ENCODE measurements at places on chromosomes 12 and 14. TPM values are rescaled to one million over a fixed set of nuclear protein-coding genes. Genes with fewer than 3 reads are reported as not detected.
A peak's percentile ranks its signal among the peaks of the same experiment; 100 is the strongest.

AGAP2 gene
- total RNA-seq: 268 TPM

DNA sequence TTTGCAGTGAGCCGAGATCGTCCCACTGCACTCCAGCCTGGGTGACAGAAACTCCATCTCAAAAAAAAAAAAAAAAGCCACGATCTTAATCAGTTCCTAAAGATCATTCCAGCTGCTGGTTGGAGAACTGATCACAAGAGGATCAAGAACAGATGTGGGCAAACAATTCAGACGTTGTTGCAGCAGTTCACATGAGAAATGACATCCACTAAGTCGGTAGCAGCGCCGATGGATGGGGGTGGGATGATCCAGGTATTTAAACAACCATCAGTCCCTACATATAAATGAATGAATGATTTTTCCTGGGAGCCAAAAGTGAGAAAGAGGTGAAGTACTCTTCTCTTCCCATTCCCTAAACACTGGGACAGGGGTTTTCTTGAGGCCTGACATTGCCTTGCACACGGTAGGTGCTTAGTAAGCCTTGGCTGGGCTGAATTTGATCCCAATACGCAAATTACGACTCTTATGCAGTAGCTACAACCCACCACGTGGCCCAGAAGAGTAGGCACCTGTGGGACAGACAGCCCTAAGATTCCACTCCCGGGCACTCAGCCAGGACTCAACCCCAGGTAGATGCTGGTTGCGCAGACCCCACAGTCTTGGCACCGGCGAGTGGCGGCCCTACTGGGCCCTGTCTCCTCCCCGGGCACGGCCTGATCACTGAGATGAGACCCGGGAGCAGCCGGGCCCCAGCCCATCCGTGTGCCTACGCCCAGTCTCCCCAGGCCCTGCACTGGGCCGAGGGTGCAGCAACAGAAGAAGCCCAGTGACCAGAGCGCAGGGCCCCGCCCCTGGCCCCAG lies 565 bp downstream of the SPRYD3 start:
- no peak for DNase-seq

- no peak for DNase-seq
Observed at GRCh38 chr12:131054345-131055092, 100.8 kb downstream of the ADGRD1 start.

DNA sequence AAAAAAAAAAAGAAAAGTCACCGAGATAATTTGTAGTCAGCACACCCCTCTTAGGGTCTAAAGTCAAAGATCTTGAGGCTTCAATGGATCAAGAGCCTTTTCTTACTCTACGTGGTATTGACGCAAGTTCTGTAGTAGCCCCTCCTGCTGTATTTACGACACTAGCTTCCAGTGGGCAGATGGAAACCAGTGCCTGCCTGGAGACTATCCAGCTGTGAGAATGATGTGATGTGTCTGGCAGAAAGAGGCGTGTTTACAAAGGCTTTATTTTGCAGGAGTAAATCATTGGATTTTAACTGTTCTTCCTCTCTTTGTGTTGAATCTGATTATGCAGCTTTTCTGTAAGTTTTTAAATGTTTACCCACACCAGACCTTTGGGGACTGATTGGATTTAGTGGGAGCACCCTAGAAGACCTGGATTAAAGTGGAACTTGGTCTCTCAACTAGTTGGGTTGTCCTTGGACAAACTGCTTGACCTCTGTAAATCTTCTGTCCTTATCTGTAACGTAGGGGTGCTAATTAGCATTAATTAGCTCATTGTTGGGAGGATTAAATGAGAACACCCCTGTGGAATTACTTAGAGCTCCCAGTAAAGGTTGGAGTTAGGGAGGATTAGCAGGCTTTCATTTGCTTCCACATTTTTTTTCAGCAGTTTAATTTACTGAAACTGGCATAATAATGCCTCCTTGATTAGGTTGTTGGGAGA lies 72.4 kb downstream of the RASSF3 start:
- DNase-seq: no peak

DNA sequence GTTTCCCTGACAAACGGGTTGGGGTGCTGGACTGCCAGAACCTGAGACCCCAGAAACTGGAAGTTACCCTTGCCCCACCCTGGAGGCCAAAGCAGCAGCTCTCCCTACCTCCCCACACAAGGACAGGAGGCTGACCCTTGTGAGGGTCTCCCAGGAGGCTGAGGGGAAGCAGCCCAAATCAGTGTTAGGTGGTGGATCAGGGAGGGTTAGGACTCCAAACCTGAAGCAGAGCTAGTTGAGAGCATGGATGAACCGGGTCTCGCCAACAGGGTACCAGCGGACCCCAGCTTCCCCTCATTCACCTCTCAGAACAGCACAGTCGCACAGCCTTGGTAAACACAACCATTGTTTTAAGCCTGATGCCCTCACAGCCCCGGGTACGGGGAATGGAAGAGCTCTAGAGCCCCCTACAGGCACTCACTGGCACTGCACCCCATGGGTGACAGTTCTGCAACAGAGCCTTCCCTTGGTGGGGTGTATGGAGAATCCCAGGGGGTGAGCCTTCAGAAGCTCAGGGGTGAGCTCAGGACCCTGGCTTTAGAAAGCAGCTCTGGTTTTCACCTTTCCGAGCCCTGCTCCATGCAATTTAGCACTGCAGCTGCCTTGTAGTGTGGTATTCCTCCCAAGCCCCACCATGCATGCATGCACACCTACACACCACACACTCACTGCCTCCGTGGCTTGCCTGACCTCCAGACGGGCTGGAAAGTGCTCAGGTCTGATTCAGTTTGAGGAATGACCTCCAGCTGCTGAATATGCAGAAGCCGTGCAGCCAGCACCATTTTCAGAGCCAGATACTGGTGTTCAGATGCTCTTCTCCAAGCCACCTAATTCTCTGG lies 11.2 kb downstream of the ESRRB start:
- peak; percentile 71 for DNase-seq

DNA sequence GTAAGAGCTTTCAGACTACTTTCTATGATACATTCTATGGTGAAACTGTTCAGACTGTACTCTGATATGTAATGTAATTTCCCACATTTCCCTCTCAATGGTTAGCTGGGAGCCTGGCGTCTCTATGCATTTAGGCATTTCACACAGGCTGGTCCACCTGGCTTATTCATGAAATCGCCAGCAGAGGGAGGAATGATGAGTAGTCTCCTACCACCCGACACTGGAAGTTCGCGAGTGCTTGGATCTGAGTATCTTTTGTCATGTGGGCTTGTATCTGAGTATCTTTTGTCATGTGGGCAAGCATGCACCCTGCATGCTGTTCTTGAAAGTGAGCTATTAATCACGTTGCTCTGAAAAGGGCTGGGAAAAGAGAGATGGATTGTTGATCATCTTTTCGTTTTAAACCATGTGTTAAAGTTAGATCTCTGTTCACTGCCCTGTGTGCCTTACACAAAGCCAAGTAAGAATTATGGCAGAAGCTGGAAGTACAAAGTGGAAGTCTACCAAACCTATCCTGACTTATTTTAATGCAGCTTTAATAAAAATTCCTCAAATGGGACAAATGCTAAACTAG lies 235.0 kb downstream of the ATP23 start:
- no peak for DNase-seq

DNA sequence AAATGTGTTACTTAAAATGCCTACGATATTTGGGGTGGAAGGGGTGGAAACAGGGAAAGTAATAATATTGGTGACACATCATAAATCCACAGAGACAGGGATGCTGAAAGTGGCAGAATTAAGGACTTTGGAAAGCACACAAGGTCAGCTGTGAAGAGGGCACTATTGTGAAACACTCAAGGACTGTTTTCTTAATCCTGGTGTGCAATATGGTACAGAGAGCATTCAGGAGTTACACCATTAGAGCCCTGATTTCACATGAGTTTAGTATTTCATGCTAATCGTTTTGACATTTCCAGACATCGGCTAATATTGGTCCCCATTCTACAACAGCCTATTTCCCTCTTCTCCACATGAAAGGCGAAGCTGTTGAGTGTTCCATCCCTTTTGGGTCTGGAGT lies 219.2 kb downstream of the MSRB3 start:
- DNase-seq: no peak

GRCh38 chr12:644303-644639 lies 19.0 kb downstream of the NINJ2 start:
- no peak for DNase-seq

GRCh38 chr14:72621387-72622065 lies 272.4 kb downstream of the DPF3 start:
- no peak for DNase-seq
